CD4-positive, alpha-beta T cell (primary cell): ENCODE measurements at places on chromosomes 11 and 22.

DNA sequence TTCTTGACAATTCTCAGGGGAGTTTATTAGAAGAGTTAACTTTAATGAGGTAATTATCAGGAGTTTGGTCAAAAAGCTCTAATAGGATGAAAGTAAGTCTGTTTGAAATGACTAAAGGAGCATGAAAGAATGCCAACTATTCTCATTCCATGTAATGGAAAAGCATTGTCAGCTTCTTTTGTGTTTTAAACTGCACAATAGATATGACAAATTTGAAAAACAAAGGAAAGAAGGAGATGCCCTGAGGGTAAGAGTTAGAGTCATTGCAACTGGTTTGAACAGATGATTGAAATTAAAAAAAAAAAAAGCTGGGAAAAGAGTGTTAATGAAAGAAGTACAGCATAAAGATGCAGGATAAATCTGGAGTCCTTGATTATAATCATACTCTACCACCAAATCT, 296.8 kb upstream of the FOLH1 start:
- no peak for DNase-seq

- no peak for DNase-seq
Measured at GRCh38 chr11:120974466-120974865, 49.4 kb upstream of the TBCEL start.

- peak; percentile 31 for DNase-seq
Measured at GRCh38 chr22:46763051-46763705, 728 bp downstream of the TBC1D22A start.

DNA sequence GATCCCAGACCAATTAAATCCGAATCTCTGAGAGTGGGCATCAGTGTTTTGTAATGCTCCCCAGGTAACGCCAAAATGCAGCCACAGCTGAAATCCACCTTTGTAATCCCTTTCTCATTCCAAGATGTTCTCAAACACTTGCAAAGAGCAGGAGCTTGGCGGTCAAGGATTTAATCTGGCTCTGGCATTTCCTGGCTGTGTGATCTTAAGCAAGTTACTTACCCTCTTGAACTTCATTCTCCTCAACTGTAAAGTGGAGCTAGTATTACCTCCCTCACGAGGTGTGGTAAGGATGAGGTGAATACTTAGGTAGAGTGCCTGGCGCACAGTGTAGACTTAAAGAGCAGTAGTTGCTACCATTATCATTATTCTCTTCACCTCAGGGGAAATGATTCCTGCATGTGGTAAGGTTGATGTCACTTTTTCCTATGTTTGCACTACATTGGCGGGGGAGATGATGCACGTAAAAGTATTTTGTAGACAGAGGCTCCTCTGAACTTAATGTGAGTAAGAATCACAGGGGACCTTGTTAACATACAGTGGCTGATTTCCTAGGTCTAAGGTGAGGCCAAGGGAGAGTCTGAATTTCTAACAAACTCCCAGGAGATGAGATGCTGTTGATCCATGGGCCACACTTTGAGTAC, 210.4 kb upstream of the PITPNB start:
- no peak for DNase-seq

- DNase-seq: no peak
Measured at GRCh38 chr22:20304646-20305045, 15.2 kb downstream of the DGCR6L start.
